ENCODE measurements at places on chromosomes 3 and 15.

- no peak for DNase-seq
These were observed 542.3 kb upstream of the ROBO2 start for GRCh38 chr3:76497636-76498035.

DNA sequence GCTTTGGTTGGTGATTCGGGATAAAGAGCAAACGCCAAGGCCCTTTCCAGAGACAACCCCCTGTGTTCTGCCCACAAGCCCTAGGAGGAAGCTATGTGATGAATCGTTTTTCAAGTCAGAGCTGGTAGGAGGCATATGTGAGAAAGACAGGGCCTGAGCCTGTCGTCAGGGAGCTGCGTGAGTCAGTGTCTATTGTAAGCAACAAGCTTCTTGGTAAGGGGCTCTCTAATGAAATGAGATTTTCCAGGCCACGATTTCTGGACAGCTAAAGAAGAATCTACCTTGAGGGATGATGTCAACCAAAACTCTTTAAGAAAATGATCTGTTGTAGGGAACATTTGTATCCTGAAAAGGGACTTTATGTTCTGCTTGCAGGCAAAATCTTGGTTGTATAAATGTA lies 318.9 kb upstream of the IL12A start:
- no peak for DNase-seq

DNA sequence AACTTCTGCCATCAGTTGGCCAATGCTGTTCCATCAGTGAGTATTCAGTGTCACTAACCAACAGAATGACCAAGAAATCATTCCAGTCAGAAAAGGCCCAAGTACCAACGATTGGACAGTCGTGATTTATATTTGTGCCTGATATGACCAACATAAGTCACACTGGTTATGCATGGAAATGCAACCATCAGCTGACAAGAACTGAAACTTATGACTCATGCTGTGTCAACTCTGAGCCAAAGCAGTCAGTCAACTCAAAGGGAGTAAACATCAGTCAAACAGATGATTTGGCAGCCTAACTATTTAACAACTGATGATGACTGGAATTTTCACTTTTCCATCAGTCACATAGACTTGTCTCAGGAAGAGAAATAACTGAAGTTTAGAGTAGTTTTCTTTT lies 142.4 kb downstream of the ANXA2 start:
- no peak for DNase-seq

GRCh38 chr3:14810070-14810791 lies 8.5 kb upstream of the FGD5 start:
- no peak for DNase-seq

GRCh38 chr3:36786921-36787890 lies 22.9 kb upstream of the DCLK3 start:
- DNase-seq = no peak

- DNase-seq = no peak
These were observed 84.1 kb downstream of the ZNF609 start for GRCh38 chr15:64544450-64544849.

DNA sequence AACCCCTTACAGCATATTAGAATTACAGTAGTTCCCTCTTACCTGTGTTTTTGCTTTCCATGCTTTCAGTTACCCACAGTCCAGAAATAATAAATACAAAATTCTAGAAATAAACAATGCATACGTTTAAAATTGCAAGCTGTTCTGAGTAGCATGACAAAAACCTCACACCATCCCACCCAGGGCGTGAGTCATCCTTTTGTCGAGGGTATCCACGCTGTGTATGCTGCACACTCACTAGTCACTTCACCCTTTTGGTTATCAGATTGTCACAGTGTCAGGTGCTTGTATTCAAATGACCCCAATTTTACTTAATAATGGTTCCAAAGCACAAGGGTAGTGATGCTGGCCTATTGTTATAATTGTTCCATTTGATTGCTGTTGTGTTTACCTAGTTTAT lies 72.5 kb upstream of the P3H2 start:
- no peak for DNase-seq

GRCh38 chr3:54360320-54360719 lies 238.0 kb downstream of the CACNA2D3 start:
- DNase-seq = no peak

- no peak for DNase-seq
These were observed 86.3 kb downstream of the CNTN6 start for GRCh38 chr3:1179146-1179545.

GRCh38 chr3:59249004-59249403 lies 199.2 kb upstream of the CFAP20DC start:
- DNase-seq = no peak

GRCh38 chr15:68209735-68210408 lies 4.7 kb upstream of the CALML4 start:
- DNase-seq = no peak
